ENCODE measurements at places on chromosomes 12 and 14. TPM values are rescaled to one million over a fixed set of nuclear protein-coding genes. Genes with fewer than 3 reads are reported as not detected.

The TULP3 gene
- total RNA-seq: 7.9 TPM

The CDCA3 gene
- total RNA-seq: 32.5 TPM

The OR6S1 gene
- total RNA-seq: not detected

The JDP2 gene
- total RNA-seq: 2.0 TPM
